ENCODE measurements at places on chromosomes 2 and 18. TPM values are rescaled to one million over a fixed set of nuclear protein-coding genes. Genes with fewer than 3 reads are reported as not detected.

GRCh38 chr2:172329774-172330671 lies 97.4 kb upstream of the ITGA6 start:
- no peak for DNase-seq

GRCh38 chr2:209470466-209470865 lies 46.6 kb downstream of the MAP2 start:
- no peak for DNase-seq

- DNase-seq, result no peak
Measured at GRCh38 chr2:152054593-152054992, 44.3 kb downstream of the CACNB4 start.

The CCDC93 gene
- total RNA-seq, result 9.6 TPM

The CXCR4 gene
- total RNA-seq, result 27.2 TPM

Measured in prostate gland (tissue), 2 donors.